A549 treated with dexamethasone at 1 μM for 4 hours (cell line): ENCODE measurements at places on chromosomes 7 and 10. TPM values are rescaled to one million over a fixed set of nuclear protein-coding genes. Genes with fewer than 3 reads are reported as not detected.

The TAS2R3 gene
- 0.10 TPM in 1 of 5 replicates, not detected in the others for total RNA-seq

The POP7 gene
- total RNA-seq: 69.0 to 94.3 TPM (median 86.0 TPM) in 5 replicates

The AIFM2 gene
- 28.3 to 37.4 TPM (median 33.6 TPM) in 5 replicates for total RNA-seq

The MRPS24 gene
- total RNA-seq: 227 to 251 TPM (median 247 TPM) in 5 replicates

The PAPOLB gene
- total RNA-seq: not detected in 5 replicates

The OPN4 gene
- total RNA-seq: 0.04 TPM in 1 of 5 replicates, not detected in the others

The NPY4R2 gene
- total RNA-seq: 11.5 to 36.0 TPM (median 30.6 TPM) in 5 replicates

The MMRN2 gene
- 0.66 to 1.5 TPM (median 0.81 TPM) in 5 replicates for total RNA-seq
